ENCODE measurements at places on chromosomes 5 and 9.

- no peak for DNase-seq
These were observed 35.7 kb upstream of the ZNF510 start for GRCh38 chr9:96813607-96814006.

- no peak for DNase-seq
These were observed 433.5 kb downstream of the KIAA0825 start for GRCh38 chr5:94184870-94185269.

DNA sequence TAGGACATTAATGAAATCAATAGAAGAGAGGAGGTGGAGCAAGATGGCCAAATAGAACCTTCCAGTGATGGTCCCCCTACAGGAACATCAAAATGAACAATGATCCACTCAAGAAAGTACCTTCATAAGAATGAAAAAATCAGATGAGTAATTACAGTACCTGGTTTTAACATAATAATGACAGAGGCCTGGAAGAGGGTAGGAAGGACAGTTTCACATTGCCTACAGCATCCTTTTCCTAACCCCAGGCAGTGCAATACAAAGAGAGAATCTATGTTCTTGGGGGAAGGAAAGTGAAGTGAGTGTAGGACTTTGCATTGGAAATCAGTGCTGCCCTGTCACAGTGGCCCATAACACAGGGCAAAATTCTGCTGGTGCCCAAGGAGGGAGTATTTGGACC lies 81.2 kb upstream of the SPTLC1 start:
- no peak for DNase-seq

DNA sequence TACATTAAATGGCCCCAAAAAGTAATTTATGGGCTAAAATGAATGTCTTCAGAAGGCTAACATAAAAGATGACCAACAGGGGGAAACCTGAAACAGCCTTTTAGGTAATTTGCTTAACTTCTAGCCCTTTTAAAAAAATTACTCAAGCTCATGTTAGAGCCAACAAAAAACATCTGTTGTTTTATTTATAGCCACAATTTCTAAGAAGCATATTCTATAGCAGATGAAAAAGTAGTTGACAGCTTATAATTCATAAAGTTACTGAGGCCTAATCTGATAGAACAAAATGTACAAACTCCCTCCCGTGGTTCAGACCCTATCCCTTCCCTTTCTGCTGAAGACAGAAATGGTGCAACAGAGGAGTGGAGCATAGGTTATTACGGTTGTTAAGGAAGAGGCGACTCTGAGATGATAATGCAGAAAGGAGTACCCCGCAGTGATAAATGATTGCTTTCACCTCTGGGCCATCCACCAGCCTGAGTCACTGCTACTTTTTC lies 46.1 kb downstream of the PIK3R1 start:
- DNase-seq = peak; percentile 61

DNA sequence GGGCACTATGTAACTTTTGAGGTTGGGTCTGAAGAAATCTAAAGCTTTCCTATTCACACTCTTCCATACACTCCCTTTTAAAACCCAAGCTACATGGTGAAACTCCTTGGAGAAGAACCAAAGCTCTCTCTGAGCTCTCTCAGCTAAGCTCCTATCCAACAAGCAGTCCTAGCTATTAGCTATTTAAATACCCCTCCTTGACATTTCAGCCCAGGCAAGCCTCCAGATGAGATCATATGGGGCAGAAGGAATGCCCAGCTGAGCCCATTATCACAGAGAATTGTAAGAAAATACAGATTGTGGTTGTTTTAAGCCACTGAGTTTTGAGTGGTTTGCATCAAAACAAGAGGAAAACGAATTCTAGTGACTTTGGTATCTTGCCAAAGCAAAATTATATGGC lies 15.2 kb downstream of the HSPB3 start:
- DNase-seq = no peak

DNA sequence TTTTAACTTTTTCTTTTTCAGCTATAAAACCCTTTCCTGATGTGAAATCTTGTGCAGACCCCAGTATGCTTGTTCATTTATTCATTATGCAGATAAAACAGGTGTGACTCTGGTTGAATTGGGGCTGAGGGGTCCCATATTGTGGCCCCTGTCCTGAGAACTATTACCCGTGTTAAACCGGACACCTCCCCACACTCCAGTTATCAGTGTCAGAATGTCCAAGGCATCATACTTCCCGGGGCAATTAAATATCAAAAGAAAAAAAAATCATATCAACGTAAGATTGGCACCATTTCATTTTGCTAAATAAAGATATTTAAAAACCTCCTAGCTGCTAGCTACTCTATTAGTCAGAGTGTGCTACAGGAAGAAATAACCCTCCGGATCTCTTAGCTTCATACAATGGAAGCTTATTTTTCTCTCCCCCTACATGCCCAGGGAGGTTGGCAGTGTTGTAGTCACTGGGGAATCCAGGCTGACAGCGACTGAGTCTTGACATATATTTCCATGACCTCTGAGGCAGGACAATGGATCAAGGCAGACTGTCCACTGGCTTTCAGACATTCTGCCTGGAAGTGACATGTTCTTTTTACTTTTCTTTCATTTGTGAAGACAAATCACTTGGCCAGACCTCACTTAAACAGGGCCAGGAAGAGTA lies 170.0 kb downstream of the SEC61B start:
- no peak for DNase-seq

GRCh38 chr9:127182901-127183746 lies 60.7 kb upstream of the ANGPTL2 start:
- no peak for DNase-seq

DNA sequence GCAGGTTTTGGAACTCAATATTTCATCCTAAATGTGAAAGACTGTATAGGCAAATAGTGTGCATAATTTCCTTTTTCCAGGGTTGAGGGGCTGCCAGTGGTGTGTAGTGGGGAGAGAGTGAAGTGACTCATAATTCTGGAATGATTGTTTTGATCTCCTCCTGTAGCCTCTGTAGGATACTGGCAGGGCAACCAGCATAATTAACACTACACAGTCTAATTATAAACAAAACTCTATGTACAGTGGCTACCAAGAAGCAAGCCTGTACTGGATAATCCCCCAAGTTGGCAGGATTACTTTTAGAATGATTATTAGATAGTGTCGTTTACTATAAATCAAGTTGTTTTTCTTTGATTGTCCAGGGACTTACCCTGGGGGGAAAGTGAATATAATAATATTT lies 32.2 kb downstream of the LNPEP start:
- peak; percentile 17 for DNase-seq

Measured in skeletal muscle cell (primary cell).